ENCODE measurements at places on chromosomes 3 and 15.
A peak's percentile ranks its signal among the peaks of the same experiment; 100 is the strongest.

DNA sequence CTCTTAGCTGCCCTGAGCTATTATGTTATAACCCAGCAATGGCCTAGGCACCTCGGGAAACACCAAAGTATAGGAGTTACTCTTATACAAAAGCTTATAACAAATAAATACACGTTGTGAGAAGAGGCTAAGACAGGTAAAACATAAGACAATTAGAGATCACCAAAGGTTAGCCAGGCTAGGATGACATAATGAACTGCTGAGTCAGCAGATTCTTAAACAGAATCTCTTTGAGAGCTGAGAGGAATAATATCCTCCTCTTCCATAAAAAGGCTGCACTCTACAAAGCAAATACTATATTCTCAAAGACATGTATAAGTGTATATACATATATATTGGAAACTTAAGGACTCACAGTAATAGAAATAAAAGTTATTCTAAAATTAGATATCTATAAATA is 37.2 kb downstream of the GOLIM4 start:
- DNase-seq: no peak

- DNase-seq: no peak
Measured at GRCh38 chr15:57231559-57231958, 144.7 kb upstream of the CGNL1 start.

DNA sequence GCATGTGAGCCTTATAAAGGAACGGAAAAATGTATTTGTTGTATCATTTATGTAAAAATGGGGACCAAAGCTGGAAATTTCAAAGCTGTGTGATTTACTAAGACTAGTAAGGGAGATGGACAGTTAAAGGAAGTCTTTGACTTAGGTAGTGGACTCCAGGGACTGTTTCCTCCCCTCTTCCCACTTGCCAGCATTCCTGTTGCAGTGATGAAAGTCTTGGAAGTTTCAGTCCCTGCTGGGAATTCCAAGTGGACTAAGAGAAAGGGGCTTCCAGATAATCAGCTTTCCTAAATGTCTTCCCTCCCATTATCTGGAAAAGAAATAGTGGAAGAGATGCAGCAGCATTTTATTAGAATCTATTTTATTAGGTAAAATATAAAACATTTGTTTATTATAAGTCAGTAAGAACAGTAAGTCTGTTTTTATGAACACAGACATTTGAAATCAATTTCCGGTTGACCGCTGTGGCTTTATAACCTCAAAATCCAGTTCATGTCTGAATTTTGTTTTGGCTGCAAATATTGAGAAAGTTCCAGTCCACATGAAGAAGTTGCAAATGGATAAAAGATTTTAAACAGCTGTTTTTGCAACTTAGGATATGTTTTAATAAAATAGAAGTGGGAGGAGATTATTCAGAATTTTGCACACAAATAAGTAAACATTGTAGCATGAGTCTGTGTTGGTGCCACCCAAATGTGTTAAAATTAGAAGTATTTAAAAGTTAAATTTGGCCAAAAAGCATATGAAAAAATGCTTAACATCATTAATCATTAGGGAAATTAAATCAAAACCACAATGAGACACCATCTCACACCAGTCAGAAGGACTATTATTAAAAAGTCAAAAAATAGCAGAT is 141.8 kb downstream of the IL20RB start:
- DNase-seq: no peak

- DNase-seq: no peak
Measured at GRCh38 chr3:106629215-106629832, 747.9 kb upstream of the CCDC54 start.

GRCh38 chr3:128143496-128143895 is 9.8 kb upstream of the EEFSEC start:
- no peak for DNase-seq

DNA sequence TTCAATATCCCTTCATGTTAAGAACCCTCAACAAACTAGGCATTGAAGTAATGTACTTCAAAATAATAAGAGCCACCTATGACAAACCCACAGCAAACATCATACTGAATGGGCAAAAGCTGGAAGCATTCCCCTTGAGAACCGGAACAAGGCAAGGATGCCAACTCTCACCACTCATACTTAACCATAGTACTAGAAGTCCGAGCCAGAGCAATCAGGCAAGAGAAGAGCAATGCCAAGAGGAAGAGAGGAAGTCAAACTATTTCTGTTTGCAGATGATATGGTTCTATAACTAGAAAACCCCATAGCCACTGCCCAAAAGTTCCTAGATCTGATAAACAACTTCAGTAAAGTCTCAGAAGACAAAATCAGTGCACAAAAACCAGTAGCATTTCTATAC is 161.9 kb downstream of the UBE2E2 start:
- DNase-seq: no peak

GRCh38 chr3:99542767-99543518 is 95.5 kb upstream of the COL8A1 start:
- no peak for DNase-seq

DNA sequence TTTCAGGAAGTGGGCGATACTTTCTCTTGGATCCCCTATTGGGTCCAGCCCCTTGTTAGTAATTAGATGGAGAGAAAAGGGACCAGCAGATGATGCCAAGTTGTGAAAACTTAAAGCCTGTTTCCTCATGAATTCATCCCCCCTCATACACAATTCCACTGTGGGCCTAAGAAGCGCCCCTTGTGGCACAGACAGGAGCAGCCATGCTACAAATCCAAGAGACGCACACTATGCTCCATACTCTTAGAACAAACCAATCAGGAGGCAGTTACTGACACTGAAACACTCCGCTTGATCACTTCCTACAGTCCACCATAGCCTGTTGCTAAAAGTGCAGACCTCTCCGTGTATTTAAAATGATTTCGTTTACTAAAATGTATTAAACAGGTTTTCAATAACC is 111.3 kb upstream of the ARRDC4 start:
- DNase-seq: no peak

- DNase-seq: no peak
Measured at GRCh38 chr3:8665407-8665896, 20.9 kb upstream of the SSUH2 start.

DNA sequence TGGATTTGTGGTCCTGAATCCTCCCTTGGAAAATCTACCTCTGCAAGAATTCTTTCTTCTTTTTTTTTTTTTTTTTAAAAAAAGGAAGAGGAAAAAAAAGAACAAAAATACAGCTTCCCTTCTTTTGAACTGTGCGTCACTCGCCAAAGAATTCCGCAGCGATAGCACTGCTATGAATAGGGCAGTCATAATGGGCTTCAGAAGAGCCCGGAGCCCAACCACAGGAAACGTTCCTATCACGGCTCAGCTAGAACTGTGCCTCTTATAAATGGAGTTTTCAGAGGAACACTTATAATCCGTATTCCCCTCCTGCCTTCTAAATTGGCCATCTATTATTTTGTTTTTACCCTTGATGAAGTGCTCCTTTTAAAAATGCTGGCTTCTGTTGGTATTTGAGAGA is 227.7 kb downstream of the ADAMTS17 start:
- DNase-seq: no peak

- DNase-seq: no peak
Measured at GRCh38 chr3:124126436-124127023, 134.6 kb upstream of the ROPN1 start.

DNA sequence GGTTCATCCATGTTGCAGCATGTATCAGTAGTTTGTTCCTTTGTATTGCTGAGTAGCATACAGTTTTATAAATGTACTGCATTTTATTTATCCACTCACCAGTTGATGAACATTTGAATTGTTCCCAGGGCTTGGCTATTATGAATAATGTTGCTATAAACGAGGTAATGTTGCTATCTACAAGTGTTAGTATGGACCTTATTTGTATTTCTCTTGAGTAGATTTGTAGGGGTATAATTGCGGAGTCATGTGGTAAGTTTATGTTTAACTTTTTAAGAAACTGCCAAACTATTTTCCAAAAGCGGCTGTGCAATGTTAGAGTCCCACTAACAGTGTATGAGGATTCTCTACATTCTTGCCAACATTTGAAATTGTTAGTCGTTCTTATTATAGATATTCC is 13.0 kb downstream of the GPR160 start:
- no peak for DNase-seq

DNA sequence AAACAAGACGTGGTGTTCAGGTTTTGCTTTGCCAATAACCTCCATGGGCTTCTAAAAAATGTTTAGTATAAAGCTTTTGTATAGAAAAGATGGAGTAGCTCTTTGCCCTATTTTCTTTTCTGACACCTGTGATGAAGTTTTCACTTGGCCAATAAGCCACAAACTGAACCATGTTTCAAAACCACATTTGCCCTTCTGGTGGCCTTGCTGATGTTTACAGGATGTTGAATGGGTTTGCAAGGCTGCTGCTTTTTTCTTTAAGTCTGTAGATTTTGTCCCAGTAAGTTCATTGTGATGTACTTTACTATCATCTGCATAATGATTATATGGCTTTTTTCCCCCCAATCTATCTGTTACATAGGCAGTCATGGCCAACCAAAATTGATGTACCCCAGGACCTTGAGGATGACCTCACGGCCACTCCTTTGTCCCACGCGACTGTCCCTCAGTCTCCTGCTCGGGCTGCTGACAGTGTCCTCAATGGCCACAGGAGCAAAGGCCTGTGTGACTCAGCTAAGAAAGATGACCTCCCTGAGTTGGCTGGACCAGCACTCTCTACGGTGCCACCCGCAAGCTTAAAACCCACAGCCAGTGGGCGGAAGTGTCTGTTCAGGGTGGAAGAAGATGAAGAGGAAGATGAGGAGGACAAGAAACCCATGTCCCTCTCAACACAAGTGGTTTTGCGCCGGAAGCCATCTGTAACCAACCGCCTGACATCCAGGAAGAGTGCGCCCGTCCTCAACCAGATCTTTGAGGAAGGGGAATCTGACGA is 60.8 kb downstream of the SNRK start:
- DNase-seq: no peak

GRCh38 chr15:77844798-77845446 is 212.2 kb upstream of the LINGO1 start:
- no peak for DNase-seq

DNA sequence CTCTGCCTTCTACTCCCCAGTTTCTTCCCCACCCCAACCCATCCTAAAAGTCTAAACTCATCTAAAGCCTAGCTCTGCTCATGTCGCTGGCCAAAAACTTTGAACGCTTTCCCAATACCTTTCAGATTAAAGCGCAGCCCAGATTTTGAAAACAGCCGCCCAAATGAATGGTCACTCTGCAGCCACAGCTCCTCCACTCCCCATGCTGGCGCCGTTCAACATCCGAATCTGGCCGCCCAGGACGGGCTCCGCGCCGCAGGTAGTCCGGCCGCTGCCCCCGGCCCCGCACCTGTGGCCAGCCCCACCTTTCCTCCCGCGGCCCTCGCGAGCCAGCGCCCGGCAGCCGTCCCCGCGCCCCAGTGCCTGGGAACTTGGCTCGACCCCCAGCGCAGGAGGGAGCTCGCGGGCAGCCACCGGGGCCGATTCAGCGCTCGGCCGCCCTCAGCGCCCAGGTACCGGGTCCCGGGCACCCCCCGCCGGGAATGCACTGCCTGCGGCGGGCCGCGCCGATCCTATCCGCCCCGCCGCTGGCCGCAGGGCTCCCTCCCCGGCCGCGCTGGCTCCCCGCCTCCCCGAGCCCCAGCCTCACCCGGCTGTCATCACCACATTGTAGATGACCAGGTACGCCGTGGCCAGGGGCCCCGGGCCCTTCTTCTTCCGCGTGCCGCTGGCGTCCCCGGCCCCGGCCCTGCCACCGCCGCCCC is 417 bp downstream of the HACD2 start:
- peak; percentile 1 for DNase-seq

DNA sequence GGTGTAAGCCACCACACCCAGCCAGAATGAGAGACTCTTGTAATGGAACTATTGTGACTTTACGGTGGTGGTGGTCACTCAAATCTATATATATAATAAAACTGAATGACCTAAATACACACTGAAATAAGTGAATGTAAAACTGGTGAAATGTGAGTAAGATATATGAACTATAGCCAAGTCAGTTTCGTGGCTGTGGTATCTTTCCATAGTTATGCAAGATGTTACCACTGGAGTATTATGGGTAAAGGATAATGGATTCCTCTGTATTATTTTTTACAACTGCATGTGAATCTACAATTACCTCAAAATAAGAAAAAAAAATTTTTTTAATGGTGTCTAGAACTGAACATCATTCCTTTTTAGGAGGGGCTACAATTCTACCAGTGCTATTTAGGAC is 21.9 kb downstream of the PIK3CB start:
- no peak for DNase-seq

DNA sequence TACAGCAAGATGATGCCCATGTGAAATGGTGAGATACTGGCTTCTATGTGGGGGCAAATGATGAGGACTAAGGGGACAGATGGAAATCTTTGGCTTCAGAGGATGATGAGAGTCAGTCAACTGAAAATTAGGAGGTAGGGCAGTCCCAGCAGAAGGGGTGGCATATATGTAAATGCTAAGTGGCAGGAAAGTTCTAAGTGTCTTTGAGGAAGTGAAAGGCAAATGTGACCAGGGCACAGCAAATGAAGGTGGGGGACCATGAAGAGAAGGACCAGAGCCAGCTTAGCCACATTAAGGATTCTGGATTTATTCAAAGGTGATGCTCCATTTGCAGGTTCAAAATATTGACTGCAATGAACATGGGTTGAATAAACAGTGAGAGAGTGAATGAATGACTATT is 29.2 kb upstream of the LIMD1 start:
- no peak for DNase-seq

DNA sequence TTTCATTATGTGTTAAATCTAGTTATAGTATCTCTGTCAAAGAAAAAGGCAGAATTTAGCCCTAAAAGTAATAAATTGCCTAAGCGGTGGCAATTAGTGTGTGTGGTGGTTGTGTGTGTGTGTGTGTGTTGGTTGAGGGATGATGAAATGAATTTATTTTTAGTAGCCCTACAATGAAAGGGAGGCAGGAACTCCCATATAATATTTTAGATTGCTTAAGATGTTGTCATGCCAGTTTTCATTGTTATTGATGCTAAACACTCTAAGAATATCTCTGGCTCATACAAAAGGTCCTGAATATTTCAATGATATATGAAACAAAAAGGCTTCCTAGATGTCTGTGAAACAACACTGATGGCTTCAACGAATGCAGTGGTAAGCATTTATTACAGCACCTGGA is 140.6 kb upstream of the TBC1D5 start:
- no peak for DNase-seq

DNA sequence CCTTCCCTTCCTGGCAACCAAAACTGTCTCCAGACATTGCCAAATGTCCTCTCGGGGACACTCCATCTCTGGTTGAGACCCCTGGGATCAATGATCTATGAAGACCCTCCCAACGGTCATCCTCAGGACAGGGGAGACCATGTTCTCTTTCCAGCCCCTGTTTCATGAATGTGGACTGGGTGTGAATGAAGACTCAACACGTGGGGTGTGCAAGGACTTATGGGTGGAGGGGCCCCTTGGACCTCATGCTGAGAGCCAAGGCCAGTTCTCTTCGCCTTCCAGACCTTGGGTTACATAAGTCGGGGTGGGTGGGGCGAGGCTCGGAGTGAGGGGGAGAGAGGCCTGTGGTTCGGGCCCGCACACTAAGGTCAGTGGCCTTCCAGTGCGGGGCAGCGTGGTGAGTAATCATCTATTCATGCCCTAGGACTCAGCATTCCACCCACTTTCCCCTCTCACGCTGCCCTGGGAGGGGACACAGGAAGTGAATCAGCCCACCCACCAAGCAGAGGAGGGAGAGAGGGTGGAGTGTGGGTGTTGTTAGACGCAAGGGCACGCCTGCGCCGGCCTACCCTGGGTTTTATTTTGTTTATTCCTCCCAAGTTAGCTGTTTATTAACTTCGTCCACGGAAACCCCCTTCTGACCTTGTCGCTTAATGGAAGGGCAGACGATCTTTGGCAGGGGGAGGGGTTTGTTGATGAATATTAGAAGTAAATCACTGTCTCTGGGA is 6.7 kb downstream of the PAQR5 start:
- DNase-seq: no peak

Data from activated CD8-positive, alpha-beta memory T cell treated with anti-CD3 and anti-CD28 coated beads for 4 hours (primary cell).